ENCODE measurements at places on chromosomes 3 and 15.

DNA sequence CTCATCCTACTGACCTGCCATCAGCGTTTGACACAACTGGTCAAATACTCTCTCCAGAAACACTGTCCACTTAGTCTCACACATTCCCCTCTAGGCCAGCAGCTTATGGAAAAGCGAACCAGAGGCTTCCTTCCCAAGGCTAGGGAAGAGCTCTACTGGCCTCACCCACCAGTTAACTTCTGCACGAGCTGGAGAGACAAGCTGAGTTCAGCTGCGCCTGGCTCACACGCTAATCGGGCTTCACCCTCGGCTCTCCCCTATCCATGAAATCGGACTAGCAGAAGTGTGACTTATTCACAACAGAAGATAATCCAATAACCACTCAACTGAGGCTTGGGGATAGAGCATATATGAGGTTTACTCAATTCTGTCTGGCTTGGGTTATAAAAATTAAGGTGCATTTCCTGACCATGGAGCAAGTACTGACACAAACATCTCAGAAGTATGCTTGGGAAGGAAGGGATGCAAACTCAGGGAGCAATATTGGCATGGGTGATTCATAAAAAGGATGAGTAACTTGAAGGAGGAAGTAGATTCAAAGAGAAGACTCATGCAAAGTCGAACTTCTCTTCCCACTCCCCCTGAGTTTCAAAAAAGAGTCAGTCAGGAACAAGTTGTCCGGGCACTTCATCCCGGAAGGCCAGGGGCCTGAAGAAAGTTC, 73.1 kb downstream of the XXYLT1 start:
- DNase-seq, result no peak

DNA sequence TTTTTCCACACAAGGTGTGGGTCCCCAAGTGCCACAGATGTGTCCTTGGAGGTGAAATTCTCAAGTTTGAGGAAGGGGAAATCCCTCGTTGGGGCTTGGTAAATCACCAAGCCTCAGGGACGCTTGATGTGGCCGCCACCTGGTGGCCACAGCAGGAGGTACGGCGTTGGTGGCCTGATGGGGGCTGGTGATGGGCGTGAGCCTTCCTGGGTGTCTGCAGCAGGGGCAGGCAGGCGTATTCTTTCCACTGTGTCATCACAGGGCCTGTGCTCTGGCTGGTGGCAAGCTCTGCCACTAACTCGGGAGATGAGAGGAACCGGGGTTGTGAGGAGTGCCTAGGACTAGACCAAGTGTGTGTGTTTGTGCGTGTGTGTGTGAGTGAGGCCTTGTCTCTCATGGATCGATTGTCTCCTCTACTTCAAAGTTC, 4.2 kb downstream of the ACOX2 start:
- DNase-seq, result peak; percentile 75

DNA sequence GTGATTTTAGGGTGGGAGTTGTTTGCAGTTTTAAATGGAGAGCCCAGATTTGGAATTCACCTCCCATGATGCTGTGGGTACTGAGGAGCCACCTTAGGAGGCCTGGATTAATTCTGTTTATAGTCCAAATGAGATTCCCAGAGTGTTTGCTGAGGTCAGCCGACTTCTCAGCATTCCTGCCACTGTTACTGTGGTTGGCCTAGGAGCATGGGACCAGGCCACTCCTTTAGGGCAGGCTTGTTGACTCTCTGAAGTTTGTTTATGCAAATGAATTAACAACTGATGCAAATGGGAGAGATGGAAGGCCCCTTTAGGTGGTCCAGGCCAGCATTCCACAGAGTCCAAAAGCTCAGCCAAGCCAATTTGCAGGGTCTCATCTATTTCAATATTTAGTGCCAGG, 46.1 kb downstream of the CACNA2D3 start:
- DNase-seq, result no peak

- no peak for DNase-seq
These were observed 958.8 kb downstream of the IGSF11 start for GRCh38 chr3:118075873-118076272.

DNA sequence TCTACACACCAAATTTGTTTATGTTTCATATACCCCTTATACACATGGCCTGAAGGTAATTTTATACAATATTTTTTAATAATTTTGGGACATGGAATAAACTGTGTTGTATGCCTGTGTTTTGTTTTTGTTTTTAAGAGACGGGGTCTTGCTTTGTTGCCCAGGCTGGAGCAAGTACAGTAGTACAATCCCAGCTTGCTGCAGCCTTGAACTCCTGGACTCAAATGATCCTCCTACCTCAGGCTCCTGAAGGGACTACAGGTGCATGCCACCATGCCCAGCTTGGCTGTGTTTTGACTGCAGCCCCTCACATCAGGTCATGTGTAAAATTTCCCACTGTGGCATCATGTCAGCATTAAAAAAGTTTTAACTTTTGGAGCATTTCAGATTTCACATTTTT, 18.6 kb downstream of the SETD2 start:
- no peak for DNase-seq

- DNase-seq, result no peak
These were observed 230.0 kb upstream of the MCTP2 start for GRCh38 chr15:94001255-94001801.

GRCh38 chr3:94024385-94024784, 4.0 kb downstream of the STX19 start:
- DNase-seq, result no peak

GRCh38 chr3:158918008-158918407, 116.2 kb downstream of the MFSD1 start:
- peak; percentile 11 for DNase-seq

GRCh38 chr15:23828786-23829185, 141.7 kb upstream of the NDN start:
- DNase-seq, result no peak

GRCh38 chr3:21154911-21155310, 596.1 kb downstream of the ZNF385D start:
- DNase-seq, result no peak

GRCh38 chr3:194075802-194076460, 60.0 kb upstream of the HES1 start:
- DNase-seq, result no peak

GRCh38 chr3:191987831-191988350, 526.9 kb downstream of the PYDC2 start:
- DNase-seq, result no peak

DNA sequence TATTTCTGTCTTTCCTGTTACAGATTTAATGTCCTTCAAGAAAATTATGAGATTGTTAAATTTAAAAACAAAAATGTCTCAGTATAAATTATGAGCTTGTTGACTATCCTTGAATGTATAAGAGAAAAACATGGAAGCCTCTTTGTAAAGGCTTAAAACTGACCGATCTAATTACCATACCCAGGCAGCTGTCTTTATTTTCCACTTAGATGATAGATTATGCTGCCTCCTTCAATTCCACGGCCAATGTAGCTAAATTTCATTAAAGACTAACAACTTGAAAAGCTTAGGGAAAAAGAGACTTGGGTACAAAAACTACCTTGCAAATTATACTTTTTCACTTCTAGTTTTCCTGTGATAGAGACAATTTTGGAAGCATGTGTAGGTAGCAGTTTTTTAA, 88.3 kb downstream of the ATP10A start:
- no peak for DNase-seq

- no peak for DNase-seq
These were observed 34.6 kb downstream of the MCTP2 start for GRCh38 chr15:94265982-94266381.

DNA sequence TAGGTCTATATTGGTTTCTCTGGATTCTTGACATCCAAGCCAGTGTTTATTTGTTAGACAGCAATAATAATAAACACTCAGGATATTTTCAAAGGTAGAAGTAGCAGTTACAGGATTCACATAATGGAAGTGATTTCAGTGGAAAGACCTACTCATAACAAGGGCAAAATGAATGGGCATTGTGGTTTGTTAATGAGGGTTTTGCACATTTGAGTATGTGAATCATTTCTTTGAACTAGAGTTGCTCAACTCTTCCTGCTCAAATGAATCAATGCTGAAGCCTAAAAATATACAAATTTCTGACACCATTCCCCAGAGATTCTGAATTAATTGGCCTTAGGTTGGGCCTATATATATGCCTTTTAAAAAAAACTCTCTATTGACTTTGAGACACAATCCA, 4.1 kb upstream of the COL6A5 start:
- DNase-seq, result no peak

DNA sequence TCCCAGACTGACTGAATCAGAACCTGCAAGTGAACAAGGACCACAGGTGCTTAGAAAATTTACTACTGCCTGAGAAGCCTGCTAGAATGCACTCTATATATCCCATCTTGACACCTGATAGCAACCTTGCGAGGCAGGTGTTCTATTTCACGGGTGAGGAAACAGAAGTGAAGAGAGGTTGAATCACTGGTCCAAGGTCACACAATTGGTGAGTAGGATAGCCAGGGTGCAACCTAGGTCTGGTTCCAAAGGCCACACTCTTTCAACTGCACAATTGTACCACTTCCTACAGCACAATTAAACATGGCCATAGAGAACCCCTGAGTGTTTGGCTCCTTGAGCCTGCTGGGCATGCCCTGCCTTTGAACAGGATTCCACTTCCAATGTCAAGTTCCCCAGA, 87.0 kb downstream of the RAB11A start:
- no peak for DNase-seq

GRCh38 chr3:46557814-46558183, 8.3 kb downstream of the LRRC2 start:
- DNase-seq, result no peak

DNA sequence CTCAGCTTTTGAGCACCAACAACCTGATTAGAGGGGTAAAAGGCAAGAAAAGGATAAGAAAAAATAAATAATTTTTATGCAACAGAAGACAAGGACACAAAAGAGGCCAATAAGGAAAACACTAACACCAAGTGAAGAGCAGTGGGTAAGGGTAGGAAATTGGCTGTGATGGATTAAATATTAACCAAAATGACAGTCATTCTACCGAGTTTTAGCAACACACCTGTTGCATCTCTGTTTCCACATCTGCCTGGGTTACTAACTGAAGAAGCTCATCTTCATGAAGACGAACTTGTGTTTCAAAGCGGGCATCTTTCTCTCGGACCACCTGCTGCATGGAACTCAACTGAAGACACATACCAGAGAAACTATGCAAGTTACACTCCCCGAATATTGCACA, 30.1 kb downstream of the GOLGB1 start:
- DNase-seq, result no peak

GRCh38 chr3:141528800-141529199, 42.0 kb downstream of the RASA2 start:
- DNase-seq, result no peak

- DNase-seq, result no peak
These were observed 27.0 kb upstream of the FSTL1 start for GRCh38 chr3:120477781-120478180.

- no peak for DNase-seq
These were observed 17.7 kb downstream of the RBP1 start for GRCh38 chr3:139521816-139522215.

- no peak for DNase-seq
These were observed 9.8 kb downstream of the SELENOS start for GRCh38 chr15:101267320-101268104.

DNA sequence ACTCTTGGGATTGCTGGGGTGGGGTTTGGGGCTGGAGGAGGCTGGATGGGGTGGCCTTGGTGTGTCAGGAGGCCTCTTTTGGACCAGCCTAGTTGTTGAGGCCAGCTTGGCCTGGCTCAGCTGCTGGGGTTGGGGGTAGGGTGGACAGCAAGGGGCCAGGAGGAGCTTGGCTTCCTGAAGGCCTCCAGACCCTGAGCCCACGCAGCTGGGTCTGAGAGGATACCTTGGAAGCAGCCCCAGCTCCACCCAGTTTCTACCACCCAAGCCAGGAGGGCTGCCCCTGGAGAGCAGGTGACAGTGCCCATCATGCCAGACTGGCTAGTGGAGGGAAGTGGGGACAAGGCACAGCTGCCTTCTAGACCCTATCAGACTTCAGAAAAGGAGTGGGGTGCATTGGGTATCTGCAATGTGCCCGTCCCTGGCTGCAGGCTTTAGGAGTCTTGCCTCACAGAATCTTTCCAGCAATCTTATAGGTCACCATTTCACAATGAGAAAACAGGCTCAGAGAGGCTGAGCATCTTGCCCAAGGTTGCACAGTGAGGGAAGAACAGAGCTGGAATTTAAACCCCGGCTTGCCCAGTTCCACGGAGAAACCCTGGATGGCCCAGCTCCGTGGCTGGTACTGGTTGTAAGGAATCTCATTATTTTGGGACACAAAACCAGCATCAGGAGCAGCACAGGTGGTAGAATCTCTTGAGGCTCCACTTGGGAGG, 83.0 kb downstream of the LINGO1 start:
- DNase-seq, result no peak

DNA sequence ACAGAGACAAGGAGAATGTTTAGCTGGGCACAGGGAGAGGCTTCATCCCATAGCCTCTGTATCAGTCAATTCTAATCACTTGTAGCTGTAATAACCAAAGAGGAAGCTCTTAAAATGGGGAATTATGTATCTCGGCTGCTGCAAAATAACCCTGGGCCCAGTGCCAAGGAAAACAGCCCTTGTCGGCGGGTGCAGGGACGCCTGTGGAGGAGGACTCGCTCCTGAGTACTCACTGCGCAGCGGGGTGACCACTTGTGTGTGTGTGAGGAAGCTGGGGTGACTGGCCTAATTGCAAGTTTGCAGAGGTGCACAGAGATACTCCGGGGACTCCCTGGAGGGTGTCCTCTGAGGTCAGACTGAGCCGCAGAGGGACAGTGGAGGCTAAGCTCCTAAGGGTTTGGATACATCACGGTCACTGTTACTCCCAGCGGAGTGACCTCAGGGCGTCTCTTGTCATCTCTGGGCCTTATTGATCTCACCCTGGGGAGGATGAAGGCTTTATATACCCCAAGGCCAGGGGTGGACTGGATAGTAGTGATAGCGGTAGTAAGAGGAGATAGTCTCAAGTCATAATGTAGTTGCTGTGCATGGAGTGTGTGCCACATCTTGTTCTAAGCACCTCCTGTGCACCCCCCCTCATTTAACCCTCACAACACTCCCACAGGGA, 37.2 kb downstream of the SLC6A6 start:
- peak; percentile 80 for DNase-seq

- DNase-seq, result peak; percentile 29
These were observed 242.5 kb downstream of the ATP8B4 start for GRCh38 chr15:49876401-49877038.

DNA sequence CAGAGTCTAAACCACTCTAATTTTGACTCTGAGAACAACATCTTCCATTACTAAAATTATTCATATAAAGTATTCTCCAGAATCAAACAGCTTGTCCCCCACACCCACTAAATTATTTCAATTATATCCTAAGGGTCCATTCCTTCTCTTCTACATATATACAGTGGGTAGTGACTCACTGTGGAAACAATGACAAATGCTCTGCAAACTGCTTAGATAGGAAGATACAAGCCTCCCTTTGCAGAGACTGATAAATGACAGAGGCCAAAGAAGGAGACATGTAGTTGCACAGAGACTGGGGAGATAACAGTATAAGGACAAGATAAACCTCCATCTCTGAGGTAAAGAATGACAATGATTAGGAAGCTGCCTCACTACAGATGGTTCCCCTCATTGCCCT, 1087.4 kb downstream of the AGBL1 start:
- no peak for DNase-seq

GRCh38 chr15:69513450-69513960, 60.9 kb downstream of the RPLP1 start:
- DNase-seq, result no peak

- no peak for DNase-seq
These were observed 46.2 kb downstream of the CMTM7 start for GRCh38 chr3:32437896-32438295.

Measured in heart right ventricle (tissue), 16 donors.